ENCODE measurements at places on chromosomes 5 and 9.

- no peak for DNase-seq
These were observed 24.8 kb downstream of the ABLIM3 start for GRCh38 chr5:149166128-149166527.

DNA sequence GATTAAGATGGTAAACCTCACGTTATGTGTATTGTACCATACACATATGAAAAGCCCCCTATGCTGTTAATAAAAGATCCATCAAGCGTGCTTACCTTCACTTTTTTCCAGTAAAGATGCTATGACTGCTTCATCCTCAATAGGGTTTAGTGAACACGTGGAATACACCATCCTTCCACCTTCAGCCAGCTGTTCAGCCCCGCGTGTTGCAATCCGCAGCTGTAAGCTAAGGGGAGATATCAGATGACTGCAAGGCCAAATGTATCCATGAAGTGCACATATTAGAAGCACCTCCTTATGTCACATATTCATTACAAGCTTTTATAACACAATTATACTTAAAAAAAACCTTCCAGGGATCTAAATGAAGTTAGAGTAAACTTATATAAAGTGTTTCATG is 16.2 kb downstream of the NSUN2 start:
- DNase-seq: no peak

DNA sequence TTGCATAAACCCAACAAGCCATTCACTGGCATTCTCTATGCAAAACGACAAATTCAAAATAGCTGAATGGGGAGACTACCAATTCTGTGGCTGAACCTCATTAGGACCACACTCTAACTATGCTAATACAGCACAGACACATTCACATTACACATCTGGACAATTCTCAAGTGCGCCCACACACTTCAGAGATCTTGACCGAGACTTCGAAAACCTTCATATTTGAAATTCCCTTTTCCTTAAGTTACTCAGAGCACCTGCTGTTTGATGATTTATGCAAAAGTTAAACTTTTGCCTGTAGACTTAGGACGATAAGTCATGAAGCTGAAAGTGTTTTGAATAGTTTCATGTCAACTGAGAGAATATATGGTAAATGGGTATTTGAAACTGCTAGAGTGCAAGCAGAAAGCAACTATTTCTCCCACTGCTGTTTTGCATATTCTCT is 111.9 kb downstream of the FBN2 start:
- DNase-seq: no peak

DNA sequence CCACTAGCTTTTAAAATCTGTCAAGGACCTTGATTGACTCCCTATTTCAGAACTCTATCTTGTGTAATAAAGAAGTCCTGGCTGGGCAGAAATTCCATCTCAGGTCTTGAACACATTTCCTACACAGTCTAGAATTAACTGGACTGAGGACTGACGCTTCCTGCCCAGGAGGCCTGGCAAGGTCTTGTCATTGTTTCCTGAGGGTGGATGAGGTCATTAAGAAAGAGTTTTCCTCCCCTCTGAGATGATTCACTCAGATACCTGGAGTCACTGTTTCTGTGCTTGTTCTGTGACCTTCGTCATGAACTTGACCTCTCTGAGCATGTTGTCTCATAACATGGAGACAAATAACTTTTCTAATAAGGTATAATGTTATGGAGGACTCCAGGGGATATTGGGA is 10.0 kb downstream of the MTAP start:
- DNase-seq: no peak

- DNase-seq: no peak
These were observed 120.2 kb upstream of the DAB2 start for GRCh38 chr5:39544941-39545340.

DNA sequence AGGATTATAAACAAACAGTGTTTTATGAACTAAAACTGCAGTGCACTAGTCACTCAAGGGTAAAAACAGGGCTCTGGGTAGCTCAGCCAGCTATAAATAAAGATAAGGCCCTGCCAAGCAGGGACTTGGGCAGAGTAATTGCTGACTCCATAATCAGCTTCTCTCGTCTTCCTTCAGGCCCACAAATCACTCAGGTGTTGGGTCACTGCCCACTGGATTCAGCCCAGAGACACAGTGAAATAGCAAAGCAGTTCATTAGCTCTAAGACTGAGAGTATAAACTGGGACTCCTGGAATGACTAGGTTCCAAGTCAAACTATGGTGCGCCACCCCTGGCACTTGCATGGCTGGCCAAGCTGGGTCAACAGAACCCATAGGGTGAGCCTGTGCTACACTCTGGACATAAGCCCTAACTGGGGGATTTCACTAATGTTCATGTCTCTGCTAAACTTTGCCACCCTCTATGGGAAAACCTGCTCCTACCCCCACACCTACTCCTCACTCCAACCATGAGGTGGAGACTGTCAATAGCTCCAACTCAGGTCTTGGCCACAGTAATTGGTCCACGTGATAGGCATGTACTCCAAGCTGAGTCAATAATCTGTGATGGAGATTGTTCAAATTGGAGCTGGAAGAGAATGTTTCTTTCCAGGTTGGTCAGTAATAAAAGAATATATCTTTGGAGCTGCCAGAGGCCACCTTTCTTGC is 158.5 kb downstream of the SLIT3 start:
- DNase-seq: no peak

DNA sequence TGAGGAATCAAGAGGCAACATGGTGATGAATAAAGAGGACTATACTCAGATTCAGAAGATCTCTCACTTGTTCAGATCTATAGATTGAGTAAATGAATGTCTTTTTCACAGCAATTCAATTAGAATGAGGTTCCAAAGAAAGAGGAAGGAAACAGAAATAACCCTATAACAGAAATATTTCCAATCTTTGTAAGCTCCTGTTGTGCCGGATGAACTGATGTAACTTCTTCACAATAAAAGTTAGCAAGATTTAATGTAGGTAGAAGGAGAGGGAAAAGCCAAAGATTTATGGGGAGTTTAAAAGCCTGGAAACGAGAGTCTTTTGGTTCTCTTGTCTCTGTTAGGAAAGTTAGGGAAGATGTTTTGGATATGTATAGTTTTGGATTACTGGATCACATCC is 92.1 kb downstream of the PBX3 start:
- no peak for DNase-seq

- no peak for DNase-seq
These were observed 13.5 kb upstream of the WDR38 start for GRCh38 chr9:124839612-124840299.
